Ascending aorta (tissue), 2 donors: ENCODE measurements at places on chromosomes 2 and 18. TPM values are rescaled to one million over a fixed set of nuclear protein-coding genes. Genes with fewer than 3 reads are reported as not detected.
A peak's percentile ranks its signal among the peaks of the same experiment; 100 is the strongest.

DNA sequence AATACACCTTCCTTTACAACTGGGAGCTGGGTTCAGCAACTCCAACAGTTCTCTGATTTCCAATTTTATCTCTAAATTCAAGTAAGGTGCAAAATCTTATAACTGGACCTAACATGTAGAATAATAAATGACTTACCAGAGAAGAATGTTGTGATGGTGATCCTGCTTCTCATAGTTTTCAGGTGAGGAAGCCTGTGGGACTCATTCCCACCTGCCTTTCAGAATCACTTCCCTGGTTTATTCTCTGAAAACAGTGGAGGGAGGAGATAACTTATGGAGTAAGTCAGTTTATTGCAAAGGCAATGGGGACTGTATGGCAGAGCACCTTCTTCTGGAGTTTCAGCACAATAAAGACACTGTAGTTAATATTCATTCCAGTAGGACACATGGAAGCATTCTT lies 1188.2 kb upstream of the FAM98A start:
- DNase-seq, result no peak

GRCh38 chr2:85266146-85267041 lies 61.4 kb downstream of the TGOLN2 start:
- peak; percentile 83 for DNase-seq

- no peak for DNase-seq
These were observed 20.6 kb downstream of the ATOH8 start for GRCh38 chr2:85774126-85774978.

DNA sequence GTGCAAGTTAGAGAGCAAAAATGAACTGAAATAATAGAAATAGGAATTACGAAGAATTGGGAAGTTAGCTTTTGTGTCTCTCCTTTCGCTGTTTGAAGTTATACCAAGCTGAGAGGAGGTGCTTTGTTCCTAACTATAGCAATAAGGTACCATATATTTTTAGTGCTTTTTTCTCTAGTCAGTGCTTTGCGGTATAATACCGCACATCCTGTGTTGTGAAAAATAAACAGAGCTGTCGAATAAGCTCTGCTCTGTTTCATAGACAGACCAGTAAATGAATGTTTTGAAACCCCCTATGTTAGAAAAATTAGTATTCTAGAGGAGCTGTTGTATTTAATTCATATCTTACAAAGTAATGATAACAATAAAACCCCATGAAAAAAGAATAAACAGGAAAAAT lies 130.8 kb downstream of the MAP4K4 start:
- DNase-seq, result no peak

GRCh38 chr2:236370847-236371409 lies 106.7 kb upstream of the ASB18 start:
- no peak for DNase-seq

DNA sequence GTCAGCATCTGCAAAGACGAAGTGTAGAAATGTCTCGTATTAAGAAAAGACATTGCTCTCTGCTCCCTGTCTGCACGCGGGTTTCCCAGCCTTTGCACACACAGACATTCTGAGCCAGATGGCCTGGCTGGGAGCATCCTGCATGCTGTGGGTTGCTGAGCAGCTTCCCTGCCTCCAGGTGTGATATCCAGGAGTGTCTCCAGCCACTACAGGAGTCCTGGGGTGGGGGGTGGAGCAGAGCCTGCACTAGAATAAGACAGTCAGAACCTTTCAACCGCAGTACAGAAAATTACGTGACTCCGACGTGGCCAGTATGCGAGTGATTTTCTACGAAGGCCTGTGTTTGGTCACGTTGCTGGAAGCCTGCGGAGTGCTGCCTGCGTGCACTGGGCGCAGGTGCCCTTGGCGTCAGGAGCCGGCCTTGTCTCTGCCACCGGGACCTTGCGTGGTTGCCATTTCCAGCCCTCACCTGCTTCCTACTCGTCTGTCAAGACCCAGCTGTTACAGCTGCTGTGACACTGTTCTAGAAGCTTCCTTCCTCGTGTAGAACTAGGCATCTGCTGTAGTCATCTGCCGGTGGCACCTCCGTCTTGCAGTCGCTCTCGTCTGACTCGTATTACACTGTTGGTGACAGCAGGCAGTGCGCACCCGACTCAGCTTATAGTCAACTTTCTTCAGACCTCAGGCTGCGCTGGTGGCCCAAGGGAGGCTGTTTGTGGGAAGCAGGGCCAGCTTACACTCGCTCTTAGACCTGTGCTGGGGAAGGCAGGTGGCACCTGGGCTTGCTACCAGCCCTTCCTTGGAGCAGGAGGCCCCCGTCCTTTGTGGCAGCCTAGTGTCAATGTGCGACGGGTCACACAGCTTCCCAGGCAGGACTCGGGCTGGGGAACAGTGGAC lies 11.2 kb downstream of the CTDP1 start:
- no peak for DNase-seq

- DNase-seq, result no peak
These were observed 31.1 kb downstream of the DRC1 start for GRCh38 chr2:26432859-26433258.

GRCh38 chr2:98518101-98518500 lies 73.4 kb downstream of the INPP4A start:
- DNase-seq, result no peak

- no peak for DNase-seq
These were observed 57.7 kb upstream of the PXDN start for GRCh38 chr2:1802046-1802445.

GRCh38 chr2:28163028-28163427 lies 229.6 kb upstream of the FOSL2 start:
- DNase-seq, result no peak

DNA sequence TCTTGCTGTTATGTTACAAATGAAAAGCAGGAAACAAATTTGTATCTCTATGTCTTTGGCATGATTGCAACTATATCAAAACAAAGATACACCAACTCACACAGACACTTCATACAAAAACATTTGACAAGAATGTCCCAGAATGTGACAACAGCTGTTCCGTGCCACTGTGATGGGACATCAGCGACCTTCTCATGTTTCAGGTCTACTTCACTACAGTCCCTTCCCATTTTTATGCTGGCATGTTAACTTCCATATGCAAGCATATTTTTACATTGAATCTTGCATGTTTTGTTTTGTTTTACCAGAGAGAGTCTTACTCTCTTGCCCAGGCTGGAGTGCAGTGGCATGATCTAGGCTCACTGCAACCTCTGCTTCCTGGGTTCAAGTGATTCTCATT lies 71.2 kb downstream of the STK25 start:
- DNase-seq, result no peak

DNA sequence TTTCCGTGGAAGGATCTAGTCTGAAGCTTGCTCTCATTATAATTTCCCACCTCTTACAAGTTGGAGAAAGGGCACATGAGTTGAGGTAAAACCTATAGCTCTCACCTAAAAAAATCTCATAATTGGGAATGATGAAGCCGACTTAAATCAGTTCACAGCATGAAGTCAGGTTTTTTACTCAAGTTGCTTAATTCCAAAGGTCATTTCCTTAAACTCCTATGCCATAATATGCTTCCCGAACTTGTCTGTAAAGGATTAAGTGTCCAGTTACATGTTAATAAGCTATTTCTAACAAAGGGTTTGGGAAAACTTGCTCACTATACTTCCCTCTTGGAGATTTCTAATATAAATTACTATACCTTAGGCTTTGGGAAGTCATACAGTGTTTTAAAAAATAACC lies 481.2 kb downstream of the NUP35 start:
- DNase-seq, result no peak

GRCh38 chr2:239973386-239973785 lies 51.8 kb downstream of the NDUFA10 start:
- DNase-seq, result no peak

GRCh38 chr2:164371916-164372315 lies 249.4 kb downstream of the GRB14 start:
- no peak for DNase-seq

DNA sequence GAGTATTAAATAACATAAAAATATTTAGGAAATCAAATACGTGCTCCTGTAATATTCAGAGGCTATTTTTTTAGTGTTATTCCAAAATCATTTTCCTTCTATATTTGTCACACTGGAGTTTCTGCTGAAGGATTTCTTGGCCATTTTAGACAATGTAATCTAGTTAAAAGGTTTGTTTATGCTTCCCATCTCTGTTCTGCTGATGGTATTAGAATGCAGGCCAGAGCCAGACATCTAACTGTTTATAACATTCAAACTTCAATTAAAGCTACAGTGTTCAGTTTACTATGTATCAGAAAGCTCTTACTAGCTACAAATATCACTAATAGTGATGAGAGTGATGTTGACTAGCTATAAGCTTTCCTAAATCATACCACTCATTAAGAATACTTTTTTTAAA lies 7.9 kb downstream of the MBD5 start:
- DNase-seq, result no peak

GRCh38 chr2:26504002-26504401 lies 26.1 kb upstream of the OTOF start:
- DNase-seq, result no peak

DNA sequence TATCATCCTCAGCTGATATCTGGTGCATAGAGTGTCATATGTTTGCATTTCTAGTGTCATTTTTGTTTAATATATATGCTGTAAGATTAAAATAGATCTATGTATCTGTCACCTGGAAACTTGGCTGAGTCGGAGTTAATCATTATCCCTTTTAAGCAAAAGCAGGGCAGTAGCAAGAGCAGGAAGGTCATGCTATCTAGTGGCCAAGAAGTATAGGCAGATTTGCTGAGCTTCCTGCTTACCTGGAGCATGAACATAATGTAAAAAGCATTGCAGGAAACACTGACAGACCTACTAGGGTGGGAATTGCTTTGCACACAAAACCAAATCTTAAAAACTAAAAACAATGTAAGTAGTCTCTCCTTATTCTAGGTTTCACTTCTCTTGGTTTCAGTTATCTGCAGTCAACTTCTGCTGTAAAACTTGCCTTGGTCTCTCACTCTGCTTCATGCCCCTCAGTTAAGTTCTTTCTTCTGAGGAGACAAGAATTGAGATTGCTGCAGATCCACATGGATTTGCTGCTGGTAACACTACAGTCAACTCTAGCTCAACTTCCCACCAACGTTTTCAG lies 295.3 kb downstream of the CDH7 start:
- DNase-seq, result no peak

- no peak for DNase-seq
These were observed 28.3 kb downstream of the DRC1 start for GRCh38 chr2:26429779-26430578.

DNA sequence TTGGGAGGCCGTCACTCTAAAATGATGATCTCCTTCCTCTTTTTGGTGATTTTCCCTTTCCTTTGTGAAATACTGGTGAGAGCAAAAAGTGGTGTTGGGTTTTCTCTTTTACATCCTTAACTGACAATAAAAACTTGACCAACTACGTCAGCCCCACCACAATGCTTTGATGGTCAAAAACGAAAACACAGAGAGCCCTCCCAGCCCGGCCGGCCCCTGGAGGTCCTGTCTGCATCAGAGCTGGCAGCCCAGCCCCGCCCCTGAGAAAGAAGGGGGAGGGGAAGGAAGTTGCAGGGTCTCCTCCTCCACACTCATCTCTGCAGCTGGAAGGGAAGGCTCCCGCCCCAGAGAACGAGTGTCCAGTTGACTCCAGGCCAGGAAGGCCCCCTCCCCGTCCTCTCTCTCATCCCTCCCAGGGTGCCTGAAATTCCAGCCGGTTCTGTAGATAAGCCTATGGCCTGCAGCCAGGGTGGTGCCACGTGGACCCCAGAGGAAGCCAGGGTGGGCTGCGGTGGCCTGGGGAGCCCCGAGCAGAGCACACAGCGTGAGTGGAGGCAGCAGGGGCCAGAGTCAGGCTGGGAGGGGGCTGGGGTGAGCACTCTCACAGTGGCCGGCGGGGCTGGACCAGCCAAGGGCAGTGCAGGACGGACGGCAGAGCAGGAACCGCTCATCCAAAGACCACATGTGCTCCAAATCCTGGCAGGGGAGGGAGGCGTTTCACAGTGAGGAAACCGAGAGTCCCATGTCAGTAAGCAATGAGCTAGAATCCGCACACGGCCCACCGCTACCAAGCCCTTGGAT lies 19.8 kb downstream of the BIN1 start:
- no peak for DNase-seq

Gene SH3RF3
- 53.5 TPM for total RNA-seq

Gene KIF5C
- total RNA-seq, result 6.2 TPM

Gene HRH4
- total RNA-seq, result not detected

Gene GYPC
- 94.7 TPM for total RNA-seq

Gene PPP1R1C
- not detected for total RNA-seq

Gene RTP5
- total RNA-seq, result not detected

Gene DCDC2C
- 2.4 TPM for total RNA-seq

Gene ALPG
- not detected for total RNA-seq

Gene CHRND
- not detected for total RNA-seq
